ENCODE measurements at places on chromosomes 2 and 18. TPM values are rescaled to one million over a fixed set of nuclear protein-coding genes. Genes with fewer than 3 reads are reported as not detected.

CCDC85A gene
- 0.66 TPM for total RNA-seq

DOK6 gene
- 5.6 TPM for total RNA-seq

ADRA2B gene
- total RNA-seq = not detected

MTERF4 gene
- 43.5 TPM for total RNA-seq

FSHR gene
- total RNA-seq = not detected

PCARE gene
- total RNA-seq = not detected

PCGF1 gene
- total RNA-seq = 21.2 TPM

ZNF2 gene
- 13.1 TPM for total RNA-seq

SYT4 gene
- not detected for total RNA-seq

MDH1B gene
- total RNA-seq = 0.99 TPM

UGT1A3 gene
- not detected for total RNA-seq

CNGA3 gene
- total RNA-seq = 0.17 TPM

ACKR3 gene
- 3.0 TPM for total RNA-seq

SULT1C4 gene
- not detected for total RNA-seq

TFPI gene
- 135 TPM for total RNA-seq

ALLC gene
- not detected for total RNA-seq

MTCL1 gene
- total RNA-seq = 80.1 TPM

SLC35F6 gene
- 69.5 TPM for total RNA-seq

TCF4 gene
- 110 TPM for total RNA-seq

Measured in smooth muscle cell of trachea (primary cell).